Body of pancreas (tissue), 4 donors: ENCODE measurements at places on chromosomes 6 and 20.
A peak's percentile ranks its signal among the peaks of the same experiment; 100 is the strongest.

GRCh38 chr6:137332637-137333280, 113.6 kb upstream of the IFNGR1 start:
- no peak for DNase-seq

DNA sequence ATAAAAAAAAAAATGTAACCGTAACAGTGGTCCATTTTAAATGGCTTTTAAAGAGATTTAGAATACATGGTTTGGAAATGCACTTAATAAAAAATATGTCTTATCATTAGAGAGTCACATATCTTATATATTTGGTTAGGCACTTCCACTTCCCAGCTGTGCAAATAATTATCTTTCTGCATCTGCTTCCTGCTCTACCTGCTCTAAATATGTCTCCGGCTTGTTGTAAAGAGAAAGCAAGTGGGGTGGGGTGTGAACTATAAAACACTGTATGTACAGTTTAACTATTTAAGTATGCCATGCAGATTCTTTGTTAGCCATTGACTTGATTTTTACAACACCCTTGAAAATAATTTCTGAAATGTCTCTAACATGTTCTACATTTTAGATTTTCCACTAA, 106.3 kb downstream of the NKAIN2 start:
- DNase-seq: no peak

GRCh38 chr6:163538331-163538730, 123.8 kb downstream of the QKI start:
- DNase-seq: no peak

DNA sequence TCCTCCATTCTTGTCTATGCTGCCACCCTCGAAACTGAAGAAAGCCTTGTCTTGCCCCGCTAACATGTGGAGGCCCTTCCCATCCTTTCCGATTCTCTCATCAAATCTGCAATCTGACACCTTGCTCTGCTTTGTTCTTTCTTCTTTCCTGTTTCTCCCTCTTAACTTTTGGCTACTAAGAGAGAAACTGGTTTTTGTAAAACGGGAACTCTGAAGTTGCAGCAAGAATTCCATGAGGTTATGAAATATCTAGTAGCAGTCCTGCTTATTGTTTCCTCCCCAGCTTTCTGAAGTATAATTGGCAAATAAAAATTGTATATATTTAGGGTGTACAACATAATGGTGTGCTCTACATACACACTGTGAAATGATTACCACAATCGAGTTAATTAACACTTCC, 80.2 kb downstream of the MAP7 start:
- DNase-seq: no peak

DNA sequence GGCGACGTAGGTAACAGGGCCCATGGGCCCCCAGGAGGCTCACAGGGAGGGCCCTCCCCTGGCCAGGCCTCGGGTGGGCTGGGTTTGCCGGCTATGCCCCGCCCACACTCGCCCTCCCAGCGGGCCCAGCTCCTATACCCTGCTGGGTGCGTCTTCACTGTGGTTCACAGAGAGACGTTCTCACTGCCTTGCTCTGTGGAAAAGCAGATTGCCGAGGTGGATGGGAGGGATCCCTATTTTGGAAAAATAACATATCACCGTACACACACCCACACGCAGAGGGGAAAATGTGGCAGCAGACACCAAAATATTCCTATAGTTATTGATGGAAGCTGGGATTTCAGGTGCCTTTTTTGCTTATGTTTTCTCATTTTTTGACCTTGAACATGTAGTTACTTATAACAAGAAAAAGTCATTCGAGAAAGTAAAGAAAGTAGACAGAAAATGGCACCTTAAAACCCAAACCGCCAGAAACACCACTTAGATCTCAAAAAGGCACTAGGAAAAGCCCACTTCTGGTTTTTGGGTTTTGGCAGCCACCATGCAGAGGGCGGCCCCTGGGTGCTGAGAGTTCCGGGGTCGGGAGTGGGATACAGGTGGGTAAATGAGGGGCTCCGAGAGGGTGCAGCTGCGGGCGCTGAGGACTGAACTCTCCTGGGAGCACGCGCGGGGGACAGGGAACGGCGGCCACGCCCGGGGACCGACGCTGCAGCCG, 49.4 kb downstream of the TMEM242 start:
- peak; percentile 12 for DNase-seq

DNA sequence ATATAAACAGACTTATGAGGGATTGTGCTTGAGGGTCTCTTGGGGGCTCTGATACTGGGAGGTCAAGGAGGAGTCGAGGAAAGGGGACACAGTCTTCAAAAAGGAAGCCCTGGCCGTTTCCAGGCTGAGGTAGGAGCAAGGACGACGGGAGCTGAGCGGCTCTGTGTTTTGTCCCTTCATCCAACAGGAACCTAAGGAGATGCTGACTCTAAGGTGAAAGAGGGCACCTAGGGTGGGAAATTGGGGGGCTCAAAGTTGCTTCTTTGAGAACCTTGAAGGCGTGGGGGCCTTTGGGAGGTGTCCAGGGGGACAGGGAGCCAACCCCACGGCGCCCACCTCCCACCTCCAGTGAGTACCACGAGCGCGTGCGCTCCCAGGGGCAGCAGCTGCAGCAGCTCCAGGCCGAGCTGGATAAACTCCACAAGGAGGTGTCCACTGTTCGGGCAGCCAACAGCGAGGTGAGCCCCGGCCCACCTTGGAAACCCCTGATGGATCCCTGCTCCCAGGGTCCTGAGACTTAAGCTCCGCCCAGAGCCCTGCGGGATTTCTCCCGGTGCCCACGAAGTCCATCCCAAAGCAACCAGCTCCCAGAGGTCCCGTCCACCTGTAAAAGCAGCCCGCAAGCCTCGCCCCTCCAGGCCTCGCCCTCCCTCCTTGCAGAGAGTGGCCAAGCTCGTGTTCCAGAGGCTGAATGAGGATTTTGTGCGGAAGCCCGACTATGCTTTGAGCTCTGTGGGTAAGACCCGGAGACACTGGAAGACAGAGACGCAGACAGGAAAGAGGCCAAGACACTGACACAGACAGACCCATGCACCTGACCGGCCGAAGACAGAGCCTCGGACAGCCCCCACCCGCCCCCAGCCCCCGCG, 2.9 kb downstream of the SPAG4 start:
- no peak for DNase-seq

DNA sequence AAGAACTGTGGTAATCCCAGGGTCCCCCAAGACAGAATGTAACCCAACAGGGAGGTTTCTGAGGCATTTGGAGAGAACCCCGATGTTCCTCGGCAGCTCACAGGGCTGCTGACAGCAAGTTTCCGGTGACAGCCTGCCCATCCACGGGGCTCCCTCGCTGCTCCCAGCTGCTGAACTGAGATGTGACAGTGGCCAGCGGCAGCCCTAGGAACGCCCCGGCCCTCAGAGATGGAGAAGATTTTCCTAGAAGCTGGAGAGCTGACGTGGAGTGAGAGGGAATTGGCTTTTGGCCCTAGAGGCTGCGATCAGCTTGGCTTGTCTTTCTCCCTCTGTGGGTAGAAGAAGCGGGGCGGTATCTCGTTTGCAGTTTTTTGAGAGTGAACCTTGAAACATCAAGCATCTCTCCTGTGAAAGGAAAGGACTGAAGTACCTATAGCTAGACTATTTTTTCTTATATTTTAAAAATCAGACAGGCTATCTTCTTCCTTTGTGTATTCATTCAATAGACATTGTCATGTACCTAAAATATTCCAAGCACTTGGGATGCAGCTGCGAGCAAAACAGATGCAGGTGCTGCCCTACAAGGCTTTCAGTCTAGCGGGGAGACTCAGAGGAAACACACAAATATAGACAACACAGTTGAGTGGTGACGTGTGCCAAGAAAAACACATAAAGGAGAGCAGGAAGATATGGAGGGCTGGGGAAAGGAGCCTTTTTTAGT, 28.4 kb upstream of the NFATC2 start:
- no peak for DNase-seq

GRCh38 chr6:107458672-107459282, 587 bp downstream of the PDSS2 start:
- peak; percentile 32 for DNase-seq

- peak; percentile 42 for DNase-seq
Measured at GRCh38 chr20:44646641-44647274, 4.7 kb downstream of the ADA start.

- DNase-seq: no peak
Measured at GRCh38 chr6:132400555-132400882, 756 bp downstream of the MOXD1 start.
